ENCODE measurements at places on chromosomes 2 and 18.
A peak's percentile ranks its signal among the peaks of the same experiment; 100 is the strongest.

DNA sequence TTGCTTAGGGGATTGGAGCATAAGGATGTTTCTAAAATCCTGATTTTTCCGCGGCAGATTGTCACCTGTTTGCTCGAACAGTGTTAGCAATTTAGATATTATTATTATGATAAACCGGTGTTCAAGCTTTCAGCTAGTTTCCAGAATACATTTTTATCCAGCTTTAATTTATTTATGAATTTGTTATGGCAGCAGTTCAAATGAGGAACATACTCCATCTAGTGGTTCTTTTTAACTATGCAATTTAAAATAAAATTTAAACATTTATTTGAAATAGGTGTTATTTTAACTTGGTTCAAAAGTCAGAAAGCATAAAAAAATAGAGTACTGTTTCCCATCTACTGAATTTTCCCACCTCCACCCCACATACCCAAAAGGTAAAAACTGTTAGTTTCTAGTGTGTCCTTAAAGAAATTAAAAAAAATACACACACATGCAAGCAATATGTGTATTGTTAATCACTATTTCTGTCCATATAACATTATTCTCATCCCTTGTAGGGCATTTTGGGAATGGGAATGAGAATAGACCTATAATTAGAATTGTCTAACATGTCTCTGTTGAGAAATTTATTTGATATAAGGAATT, 23.2 kb downstream of the ACOXL start:
- DNase-seq, result no peak

- no peak for DNase-seq
These were observed 4.0 kb downstream of the COPS9 start for GRCh38 chr2:240131941-240132650.

GRCh38 chr2:46163804-46164528, 133.2 kb upstream of the EPAS1 start:
- no peak for DNase-seq

- no peak for DNase-seq
These were observed 52.9 kb downstream of the MYCN start for GRCh38 chr2:15993232-15993610.

GRCh38 chr2:215736653-215737290, 276.6 kb downstream of the MREG start:
- DNase-seq, result peak; percentile 38

DNA sequence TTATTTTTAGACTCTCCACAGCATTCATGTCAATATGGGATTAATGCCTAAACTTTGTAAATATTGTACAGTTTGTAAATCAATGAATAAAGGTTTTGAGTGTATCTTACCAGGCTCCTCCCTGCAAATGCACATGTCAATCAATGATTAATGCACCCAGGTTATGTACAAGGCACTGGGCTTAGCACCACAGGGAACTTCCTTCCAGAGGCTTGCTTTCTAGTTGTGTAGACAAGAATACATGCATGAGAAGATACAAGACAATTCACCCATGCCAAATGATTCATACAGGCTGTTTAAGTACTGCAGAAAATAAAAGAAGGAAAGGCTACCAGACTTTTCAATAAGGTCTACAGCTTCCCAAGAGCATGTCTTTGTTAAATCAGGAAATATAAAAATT, 114.1 kb downstream of the MMADHC start:
- no peak for DNase-seq

GRCh38 chr2:234580686-234581085, 83.8 kb upstream of the ARL4C start:
- no peak for DNase-seq

- DNase-seq, result peak; percentile 28
These were observed 210.0 kb downstream of the CDH2 start for GRCh38 chr18:27966881-27967280.

DNA sequence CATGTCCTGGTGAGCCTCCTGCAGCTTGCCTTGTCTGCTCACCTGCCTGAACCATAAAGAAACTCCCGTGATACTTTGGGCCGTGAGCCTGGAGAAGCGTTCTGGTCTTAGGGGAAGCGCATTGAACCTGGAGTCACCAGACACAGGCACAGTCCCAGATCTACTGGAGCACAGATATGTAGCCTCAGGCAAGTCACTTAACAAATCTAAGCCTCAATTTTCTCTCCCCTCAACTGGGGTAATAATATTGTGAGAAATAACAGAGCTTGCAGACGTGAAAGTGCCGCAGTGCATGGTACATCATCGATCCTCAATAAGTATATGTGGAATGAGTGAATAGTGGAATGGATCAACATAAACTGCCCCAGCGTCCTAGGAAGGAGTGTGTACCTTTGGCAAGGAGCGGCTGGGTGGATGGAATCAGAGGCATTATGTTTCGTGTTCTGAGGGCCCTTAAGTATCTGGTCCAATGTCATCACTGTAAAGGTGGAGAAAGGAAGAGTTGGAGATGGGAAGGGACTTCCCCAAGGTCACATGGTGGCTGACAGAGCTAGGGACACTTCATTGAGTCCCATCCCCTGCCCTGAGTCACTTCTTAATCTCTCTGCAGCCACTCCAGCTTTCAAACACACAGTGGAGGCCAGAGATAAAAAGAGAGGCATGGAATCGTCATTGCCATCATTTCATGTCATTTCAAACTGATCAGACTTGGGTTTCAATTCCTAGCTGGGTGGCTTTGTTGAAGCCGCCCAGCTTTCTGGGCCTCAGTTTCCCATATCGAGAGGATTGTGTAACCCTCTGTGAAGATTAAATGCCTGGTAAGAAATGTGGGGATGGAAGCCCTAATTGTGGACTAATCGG, 172.4 kb downstream of the DDX1 start:
- DNase-seq, result no peak

DNA sequence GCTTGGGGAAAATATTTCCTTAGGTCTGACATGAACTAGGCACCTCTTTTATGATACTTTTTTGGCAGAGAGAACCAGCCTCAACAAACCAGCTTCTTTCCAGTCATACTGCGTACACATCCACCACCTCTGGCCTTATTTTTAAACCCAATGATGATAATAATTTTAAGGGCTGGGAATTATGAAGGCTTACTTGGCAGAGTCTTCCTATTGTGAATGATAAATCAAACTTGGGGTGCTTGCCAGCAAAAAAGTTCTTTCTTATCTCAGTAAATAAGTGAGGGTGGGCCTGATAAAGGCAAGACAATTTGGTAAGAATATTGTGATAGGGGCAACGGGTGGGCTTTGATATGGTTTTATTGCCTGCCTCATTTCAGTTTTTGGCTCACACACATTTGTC, 1230.2 kb upstream of the ZEB2 start:
- no peak for DNase-seq

GRCh38 chr2:192687015-192687414, 492.3 kb upstream of the TMEFF2 start:
- no peak for DNase-seq

DNA sequence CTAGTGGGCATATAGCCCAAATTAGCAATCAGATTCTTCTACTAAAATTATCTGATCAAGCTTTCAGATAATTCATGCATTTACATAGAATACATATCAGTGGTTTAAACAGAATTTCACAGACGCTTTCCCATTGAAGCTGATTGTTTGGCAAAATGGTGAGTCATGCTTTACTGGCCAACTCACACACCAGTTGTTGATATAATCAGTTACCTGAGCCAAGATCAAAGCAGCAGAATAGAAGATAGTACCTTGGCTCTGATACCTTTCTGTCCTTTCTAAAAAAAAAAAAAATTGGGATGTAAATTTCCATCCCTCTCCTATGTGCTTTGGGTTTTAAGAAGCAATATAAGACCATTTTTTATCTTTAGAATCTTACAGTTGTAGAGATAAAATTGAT, 178.0 kb downstream of the MCFD2 start:
- DNase-seq, result no peak

- no peak for DNase-seq
These were observed 20.0 kb downstream of the MAIP1 start for GRCh38 chr2:199975273-199975895.

DNA sequence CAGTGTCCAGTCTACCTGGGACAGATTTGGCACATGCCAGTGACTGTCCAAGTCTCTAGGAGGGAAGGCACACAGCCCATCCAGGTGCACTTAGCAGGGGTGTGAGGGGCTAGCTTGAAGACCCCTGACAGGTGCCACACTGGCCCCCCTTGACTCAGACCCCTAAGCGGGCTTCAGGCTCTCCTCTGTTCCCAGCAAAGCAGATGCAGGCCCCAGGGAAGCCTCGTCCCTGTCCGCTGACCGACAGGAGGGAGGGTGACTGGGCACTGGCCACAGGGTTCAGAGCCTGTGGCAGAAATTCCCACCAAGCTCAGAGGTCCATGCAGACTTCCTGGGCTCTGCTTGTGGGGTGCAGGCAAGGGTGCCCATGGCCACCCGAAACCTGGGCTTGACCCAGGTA, 239.8 kb upstream of the MYT1L start:
- no peak for DNase-seq

DNA sequence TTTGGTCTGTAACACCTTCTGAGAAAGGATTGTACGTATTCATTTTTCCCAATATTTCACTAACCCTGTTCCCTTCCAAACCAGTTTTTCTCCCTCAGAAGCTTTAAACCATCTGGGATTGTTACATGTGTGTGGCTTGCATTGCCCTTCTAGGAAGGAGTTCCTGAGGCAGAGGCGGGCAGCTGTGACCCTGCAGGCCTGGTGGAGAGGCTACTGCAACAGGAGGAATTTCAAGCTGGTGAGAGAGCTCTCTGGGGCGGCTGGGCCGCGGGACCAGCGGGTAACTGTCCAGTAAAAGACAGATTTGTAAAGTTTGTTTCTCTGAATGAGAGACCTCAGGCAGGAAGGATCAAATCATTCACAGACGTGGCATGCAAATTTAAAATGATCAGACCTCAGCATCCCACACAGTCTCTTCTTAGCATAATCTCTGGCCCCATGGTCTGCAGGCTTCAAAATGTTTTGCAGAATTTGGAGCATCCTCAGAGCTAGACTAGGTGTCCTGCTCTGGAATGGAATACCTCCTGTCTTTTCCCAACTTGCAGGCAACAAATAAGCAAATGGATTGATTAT, 40.2 kb upstream of the GPR17 start:
- no peak for DNase-seq

DNA sequence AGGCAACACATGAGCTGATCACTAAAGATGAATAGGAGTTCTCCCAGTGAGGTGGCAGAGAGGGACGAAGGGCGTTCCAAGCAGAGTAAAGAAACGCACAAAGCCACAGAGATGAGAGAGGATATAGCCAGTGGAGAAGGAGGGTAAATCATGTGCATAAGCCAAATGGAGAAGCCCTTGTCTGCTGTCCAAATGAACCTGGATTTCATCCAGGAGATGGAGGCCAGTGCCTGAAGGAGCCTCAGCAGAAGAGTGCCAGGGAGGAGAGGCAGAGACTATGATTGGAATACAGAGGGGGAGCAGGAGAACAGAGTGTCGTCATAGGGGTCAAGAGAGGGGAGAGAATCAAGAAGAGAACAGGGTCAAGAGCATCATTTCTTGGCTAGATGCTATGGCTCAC, 48.9 kb upstream of the STPG4 start:
- no peak for DNase-seq

Measured in GM04504 (cell line).